ENCODE measurements at places on chromosomes 6 and 20.

DNA sequence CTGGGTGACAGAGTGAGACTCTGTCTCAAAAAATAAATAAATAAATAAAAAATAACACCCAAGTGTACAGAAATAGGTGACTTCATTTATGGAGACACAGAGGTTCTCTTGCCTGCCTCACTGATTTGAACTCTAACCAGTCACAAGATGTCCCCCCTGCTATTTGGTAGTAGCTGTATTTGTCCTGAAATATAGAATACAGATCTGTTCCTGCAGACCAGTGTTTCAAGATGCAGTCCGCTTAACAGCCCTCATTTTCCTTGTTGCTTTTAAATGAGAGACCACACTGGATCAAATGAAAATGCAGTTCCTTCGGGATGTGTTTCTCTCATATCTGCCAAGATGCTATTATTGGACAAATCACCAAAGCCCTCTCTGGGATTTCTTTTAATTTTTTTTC is 7.6 kb downstream of the PLCB4 start:
- no peak for DNase-seq

GRCh38 chr6:31068669-31069340 is 43.6 kb downstream of the C6orf15 start:
- DNase-seq: peak; percentile 77

GRCh38 chr6:29967379-29968010 is 25.2 kb downstream of the HLA-A start:
- peak; percentile 23 for DNase-seq

- no peak for DNase-seq
These were observed 519 bp downstream of the CBLN4 start for GRCh38 chr20:56004611-56005388.

- no peak for DNase-seq
These were observed 22.0 kb upstream of the SNRNP48 start for GRCh38 chr6:7568021-7568420.

GRCh38 chr20:58497724-58498469 is 17.3 kb downstream of the APCDD1L start:
- DNase-seq: no peak

DNA sequence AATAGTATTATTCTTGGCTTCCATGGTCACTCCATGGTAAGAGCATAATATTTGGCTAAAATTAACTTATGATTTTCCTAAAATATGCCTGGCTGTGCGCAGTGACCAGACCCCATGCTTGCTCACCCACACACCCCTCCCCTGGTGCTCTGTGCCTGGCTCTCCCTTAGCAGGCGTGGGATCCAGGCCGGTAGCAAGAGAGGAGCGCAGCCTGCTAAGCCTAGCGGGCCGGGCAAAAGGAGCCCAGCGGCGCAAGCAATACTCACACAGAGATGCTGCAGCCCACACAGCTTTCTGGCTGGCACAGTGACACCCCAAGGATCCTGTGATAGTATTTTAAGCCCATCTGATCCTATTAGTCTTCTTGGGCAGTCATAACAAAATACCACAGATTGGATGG is 79.8 kb upstream of the EYS start:
- no peak for DNase-seq

- DNase-seq: no peak
These were observed 1.7 kb downstream of the ULBP1 start for GRCh38 chr6:149965194-149966020.

- no peak for DNase-seq
These were observed 109.0 kb downstream of the PSMB1 start for GRCh38 chr6:170444056-170444591.

GRCh38 chr20:51562332-51563173 is 20.0 kb upstream of the NFATC2 start:
- peak; percentile 37 for DNase-seq

- DNase-seq: peak; percentile 33
These were observed 302.2 kb upstream of the EPHA7 start for GRCh38 chr6:93721386-93722048.

GRCh38 chr6:38283734-38284362 is 355.9 kb downstream of the BTBD9 start:
- peak; percentile 61 for DNase-seq

DNA sequence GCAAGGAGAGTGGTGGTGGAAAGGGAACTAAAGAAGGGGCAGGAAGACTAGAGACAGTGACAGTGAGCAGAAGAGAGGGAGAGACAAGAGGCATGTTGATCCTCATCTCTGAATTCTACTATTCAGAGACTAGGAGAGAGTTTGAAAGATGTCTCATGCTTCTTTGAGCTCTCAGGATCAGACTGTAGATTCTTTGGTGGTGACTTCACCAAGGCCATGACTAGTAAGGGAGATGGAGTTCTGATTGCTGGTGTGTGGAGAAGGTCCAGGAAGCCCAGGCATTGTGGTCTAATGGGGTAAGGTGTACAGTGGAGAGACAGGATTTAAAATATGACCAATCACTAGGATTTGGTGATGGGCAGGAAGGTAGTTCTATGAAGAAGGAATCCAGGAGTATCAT is 713 bp downstream of the WFDC9 start:
- no peak for DNase-seq

DNA sequence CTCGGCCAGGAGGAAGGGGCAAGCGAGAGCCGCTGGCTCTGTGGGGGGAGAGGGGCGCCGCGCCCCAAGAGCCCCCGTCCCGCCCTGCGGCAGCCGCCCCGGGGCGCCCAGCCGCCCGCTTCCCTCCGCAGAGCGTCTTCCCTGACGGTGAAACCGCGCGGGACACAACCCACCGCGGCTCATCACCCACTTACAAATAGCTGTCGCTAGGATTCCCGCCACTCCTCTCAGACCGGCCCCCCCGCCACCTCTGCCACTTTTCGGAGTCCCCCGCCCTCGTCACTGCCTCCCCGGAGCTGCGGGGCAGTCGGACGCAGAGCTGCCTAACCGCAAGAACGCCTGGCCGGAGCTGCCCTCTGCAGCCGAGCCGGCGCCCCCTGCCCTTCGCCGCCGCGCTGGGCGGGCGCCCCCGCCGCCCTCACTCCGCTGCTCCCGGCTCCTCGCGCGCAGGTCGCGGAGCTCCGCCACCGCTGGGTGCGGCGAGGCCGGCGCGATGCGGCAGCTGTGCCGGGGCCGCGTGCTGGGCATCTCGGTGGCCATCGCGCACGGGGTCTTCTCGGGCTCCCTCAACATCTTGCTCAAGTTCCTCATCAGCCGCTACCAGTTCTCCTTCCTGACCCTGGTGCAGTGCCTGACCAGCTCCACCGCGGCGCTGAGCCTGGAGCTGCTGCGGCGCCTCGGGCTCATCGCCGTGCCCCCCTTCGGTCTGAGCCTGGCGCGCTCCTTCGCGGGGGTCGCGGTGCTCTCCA is at the start of gene SLC35D3:
Gene SLC35D3 (plus strand): TSS at position 366 of the 749 bp plus-strand sequence. CDS start 128 bp downstream, at position 494.
- peak; percentile 60 for DNase-seq

DNA sequence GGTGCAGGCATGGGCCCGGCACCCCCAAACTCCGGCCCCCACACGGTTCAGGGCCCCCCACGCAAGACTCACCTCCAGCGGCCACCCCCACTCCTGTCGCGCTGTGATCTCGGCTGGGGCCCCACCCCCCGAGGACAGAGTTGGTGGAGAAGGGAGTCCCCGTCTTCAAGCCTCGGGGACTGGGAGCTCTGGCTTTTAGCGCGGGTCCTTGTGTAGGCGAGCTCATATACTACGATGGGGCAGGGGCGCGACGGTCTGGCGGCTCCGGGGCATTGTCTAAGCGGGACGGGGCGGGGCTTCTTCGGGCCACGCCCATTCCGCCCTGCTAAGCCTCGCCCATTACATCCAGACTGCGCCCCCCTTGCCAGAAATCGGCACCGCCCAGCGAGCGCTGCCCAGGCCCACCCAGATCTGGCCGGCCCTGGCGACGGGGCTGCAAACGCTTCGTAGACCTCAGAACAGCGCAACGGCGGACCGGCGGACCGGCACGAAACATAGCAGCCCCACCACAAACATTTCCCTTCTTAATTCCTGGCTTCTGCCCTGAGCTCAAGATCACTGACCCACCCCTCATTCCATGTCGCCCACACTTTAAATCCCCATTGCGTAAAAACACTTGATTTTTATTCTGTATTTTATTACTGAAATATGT is 1.0 kb upstream of the DDAH2 start:
- DNase-seq: peak; percentile 91

GRCh38 chr6:170284126-170284773 is 6.6 kb downstream of the DLL1 start:
- no peak for DNase-seq

DNA sequence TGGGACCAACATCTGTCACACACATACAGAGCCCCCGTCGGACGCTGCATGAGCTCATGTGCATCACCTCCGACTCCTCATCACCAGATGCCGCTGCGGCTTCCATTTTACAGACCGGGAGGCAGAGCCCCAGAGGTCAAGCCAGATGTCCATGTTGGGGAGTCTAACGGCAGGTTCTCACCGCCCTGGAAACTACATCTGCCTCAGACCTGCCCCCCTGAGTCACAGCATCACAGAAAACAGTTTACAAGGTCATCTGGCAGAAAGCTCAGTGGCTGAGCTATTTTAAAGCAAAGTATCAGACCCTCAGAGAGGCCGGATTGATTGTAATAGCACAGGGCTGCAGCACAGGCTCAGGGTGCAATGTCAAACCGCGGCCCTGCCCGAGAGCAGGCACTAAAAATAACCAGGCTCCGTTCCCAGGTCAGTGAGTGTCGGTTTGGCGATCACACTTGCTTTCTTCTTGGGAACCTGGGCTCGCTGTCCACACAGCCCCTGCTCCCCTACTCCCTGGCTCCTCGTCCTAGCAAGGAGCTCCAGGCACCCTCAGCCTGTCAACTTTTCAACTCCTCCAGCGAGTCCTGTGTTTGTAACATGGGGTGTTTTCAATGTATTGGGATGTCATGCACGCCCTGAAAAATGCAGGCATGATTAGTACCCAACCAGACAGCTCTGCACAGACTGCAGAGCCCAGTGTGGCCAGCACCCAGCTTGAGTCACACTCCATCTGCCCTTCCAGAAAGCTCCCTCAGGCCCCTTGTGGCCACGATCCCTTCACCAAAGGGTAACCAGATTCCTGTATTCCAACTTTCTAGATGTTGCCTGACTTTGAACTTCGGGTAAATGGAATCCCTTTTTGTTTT is 264.5 kb downstream of the CDH4 start:
- DNase-seq: no peak

- DNase-seq: peak; percentile 78
These were observed 38.4 kb downstream of the THBS2 start for GRCh38 chr6:169215201-169215681.

DNA sequence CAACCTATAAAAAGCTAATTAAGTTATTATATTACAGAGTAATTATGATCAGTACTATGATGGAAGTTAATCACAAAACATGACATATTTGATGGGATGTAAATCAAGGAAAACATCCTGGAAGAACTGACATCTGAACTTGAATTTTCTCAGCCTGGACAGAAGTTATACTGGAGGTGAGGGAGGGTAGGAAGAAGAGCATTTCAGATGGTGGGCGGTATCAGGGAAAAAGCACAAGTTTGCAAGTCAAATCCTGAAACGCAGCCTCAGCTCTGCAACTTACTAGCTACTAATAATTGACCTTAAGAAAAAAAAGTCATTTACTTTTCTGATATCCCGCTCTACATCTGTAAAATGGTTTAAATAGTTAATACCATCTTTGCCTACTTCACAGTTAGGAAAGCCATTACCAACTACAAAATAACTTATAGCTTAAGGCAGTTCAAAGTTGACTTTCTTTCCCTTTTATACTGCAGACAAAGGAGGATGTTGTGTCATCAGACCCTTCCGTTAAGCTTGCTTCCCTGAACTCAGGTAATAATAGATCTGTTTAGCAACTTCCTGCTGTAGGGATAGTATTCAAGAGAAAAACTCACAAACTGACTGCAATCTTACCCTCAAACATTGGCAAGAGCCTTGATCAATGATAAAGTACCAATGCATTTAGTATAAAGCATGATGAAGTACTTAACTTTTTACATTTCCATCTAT is 21.0 kb downstream of the NOL7 start:
- DNase-seq: peak; percentile 78

GRCh38 chr20:53385941-53386767 is 207.5 kb downstream of the ZNF217 start:
- no peak for DNase-seq

- no peak for DNase-seq
These were observed 46.2 kb downstream of the PACRG start for GRCh38 chr6:162773996-162774395.

DNA sequence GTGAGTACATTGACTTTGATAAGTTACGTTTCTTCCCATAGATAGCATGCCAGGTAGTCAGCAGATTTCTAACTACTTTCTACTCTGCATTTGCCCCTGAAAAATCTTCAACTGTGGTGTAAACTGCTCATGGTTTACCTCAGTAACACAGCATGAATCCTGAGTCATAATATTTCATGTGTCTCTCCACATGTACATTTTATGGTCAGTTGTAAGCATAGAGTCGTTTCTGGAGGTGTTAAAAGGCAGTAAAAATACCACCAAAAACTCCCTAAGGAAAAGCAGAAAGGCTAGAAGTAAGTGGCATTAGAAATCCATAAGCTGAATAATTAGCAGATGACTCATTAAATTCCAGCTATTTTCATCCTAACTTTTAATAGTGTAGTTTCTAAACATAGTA is 4.1 kb upstream of the GPR63 start:
- DNase-seq: no peak

DNA sequence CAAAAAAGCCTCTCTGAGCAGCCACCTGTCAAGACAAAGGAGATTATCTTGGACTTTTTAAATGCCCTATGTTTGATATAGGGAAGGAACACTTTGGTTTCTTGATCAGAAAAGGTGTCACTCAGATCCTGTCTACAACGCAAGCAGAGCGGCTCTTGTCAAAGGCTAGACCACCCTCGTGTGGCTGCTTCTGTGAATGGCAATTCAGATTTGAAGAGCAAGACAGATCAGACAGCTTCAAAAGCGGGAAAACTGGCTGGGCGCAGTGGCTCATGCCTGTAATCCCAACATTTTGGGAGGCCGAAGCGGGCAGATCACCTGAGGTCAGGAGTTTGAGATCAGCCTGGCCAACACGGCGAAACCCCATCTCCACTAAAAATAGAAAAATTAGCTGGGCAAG is 10.1 kb upstream of the NXT1 start:
- peak; percentile 81 for DNase-seq

DNA sequence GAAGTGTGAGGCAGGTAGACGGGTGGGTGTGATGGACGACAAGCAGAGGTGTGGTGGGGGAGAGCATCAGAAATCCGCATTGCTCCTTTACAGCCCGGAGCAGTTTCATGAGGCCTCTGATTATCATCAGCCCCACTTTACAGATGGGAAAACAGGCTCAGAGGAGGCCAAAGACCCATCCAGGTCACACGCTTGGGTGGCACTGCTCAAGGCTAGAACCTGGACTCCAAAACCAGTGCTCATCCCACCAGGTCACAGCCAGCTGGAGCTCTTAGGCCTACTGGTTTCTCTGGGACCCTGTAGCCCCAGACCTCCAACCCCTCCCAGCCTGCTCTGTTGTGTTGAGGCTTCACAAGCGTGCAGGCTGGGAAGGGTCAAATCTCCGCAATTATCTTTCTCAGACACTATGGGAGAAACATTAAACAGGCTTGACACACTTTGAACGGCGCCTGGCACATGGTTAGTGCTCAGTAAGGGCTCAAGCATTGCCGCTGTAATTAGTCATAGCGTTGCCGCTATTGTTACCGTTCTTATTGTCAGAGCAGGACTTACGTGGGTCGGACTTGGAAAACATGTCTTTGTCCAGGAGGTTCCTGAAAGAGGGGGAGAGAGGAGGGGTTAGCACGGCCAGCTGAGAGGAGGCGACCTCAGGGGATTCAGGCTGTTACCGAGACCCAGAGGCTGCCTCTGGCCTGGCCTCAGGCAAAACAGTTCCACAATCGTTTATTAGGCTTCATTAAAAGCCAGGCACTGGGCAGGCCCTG is 16.6 kb downstream of the CPNE5 start:
- no peak for DNase-seq
